ENCODE measurements at places on chromosomes 1 and 21.

DNA sequence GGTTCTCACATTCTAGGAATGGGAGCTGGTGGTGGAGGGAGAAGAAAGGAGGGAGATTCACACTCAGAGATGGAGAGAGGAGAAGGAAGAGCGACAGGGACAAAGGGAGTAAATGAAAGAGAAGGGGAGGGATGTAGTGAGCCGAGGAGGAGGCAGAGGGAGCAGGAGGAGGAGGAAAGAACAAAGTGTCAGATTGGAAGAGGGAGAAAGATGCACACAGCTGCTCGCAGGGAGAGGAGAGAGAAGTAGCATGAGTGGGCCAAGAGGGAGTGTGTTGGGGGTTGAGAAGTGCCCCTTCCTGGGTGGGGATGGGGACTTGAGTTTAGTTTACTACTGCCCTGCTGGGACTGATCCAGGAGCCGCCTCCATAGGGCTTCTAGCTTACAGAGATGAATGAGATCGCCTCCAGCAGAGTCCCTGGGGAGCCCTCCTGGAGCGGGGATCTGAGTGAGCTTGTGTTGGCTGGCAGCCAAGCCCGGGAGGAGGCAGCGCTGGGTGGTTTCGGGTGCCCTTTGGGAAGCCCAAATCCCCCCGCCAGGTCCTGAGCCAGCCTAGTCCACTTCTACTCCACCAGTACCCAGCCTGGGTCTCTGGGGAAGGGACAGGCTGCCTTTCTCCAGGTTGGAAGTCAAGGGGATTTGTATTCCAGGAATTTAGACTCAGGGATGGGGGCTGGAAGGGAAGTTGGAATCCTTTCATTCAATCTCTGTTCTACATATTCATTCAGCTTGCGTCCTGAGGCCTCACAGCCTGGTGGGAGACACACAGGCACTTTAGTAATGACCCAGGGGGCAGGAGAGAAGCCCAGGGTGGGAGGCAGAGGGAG is 20.9 kb downstream of the PTPRU start:
- no peak for DNase-seq

DNA sequence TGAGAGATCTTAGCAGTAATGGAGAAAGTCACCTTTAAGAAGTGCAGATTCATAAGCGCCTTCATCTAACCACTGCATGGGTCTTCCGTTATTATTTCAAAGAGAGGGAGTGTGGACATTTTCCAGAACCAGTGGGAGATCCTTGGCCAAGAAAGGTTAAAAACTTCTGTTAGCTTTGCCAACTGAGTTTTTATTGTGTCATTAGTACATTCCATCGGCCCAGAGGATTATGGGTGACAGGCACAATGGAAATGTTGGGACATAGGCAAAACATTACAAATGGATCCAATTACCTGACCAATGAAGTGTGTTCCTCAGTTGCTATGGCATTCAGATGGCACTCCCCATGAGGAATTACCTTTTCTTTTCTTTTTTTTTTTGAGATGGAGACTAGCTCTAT is 115.5 kb downstream of the PPIAL4G start:
- DNase-seq = no peak

- no peak for DNase-seq
Measured at GRCh38 chr1:43992232-43992995, 1.0 kb downstream of the CCDC24 start.

DNA sequence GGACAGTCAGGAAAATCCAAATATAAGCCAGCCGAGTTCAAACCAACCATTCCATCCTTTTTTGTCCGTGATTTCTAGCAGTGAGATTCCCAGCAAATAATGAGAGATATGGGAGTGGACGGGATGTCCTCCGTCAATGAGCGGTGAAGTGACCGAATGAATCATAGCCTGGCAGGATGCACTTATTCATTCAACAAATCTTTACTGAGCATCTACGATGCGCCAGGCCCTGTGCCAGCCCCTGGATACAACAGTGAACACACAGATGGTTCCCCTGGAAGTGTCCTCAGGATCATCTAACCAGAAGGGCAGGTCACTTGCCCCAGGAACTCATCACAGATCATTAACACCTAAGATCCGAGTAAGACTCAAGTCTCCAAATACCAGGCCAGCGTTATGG is 8.2 kb upstream of the PLEKHA6 start:
- no peak for DNase-seq

DNA sequence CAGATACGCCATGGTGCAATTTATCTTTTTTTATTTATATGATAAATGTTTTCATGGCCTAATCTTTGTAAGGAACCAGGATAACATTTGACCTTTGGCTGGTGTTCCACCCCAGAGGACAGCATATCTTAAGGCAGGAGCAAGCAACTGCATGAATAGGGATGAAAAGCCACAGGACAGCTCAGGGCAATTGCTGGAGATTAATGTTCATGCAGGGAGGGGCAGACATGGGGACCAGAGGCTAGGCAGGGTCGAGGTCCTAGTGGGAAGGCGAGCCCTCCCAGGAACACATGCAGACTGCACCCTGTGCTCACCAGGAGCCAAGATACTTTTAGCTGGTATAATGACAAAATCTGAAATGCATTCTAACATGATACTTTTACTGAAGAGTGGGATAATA is 74.4 kb upstream of the HAO2 start:
- DNase-seq = no peak

DNA sequence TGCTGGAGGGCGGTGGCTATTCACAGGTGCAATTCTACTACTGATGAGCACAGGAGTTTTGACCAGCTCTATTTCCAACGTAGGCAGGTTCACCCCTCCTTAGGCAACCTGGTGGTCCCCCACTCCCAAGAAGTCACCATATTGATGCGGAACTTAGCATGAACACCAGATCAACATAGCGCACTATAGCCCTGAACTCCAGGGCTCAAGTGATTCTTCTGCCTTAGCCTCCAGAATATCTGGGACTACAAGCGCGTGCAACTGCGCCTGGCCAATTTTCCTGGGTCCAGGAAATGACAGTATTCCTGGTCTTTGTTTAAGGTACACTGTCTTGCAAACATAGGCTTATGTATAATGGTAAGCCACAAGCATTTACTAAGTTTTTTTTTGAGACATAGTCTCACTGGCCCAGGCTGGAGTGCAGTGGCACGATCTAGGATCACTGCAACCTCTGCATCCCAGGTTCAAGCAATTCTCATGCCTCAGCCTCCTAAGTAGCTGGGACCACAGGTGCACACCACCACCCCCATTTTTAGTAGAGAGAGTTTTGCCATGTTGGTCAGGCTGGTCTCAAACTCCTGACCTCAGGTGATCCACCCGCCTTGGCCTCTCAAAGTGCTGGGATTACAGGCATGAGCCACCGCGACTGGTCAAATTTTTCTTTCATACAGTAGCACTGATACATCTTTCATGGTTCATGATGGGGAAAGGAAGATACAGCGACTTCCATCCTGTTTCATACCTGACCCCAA is 12.6 kb downstream of the MCL1 start:
- DNase-seq = peak; percentile 12

DNA sequence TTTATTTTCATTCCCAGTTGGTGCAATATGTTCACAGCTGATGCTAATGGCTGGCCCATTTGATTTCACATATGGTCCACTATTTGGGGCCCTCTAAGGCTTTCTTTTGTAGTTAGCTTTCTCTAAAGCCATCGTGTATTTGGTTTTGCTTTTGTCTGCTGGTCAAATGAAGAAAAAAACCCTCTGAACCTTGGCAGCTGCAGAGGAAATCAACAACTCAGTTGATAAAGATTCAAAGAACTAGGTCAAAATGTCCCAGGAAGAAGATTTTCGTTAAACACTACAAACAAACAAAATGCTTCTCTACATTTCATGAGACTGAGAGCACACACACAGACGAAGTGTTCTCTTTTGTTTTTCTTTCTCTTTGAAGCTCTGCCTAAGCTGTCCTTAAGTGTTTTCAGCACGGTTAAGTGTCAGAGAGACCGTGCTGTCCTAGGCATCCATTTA is 655.0 kb downstream of the RWDD3 start:
- no peak for DNase-seq

- DNase-seq = no peak
Measured at GRCh38 chr1:20349561-20349960, 58.9 kb downstream of the VWA5B1 start.

GRCh38 chr1:8674481-8674880 is 143.0 kb downstream of the RERE start:
- DNase-seq = no peak

GRCh38 chr1:4595341-4596225 is 58.8 kb upstream of the AJAP1 start:
- no peak for DNase-seq

DNA sequence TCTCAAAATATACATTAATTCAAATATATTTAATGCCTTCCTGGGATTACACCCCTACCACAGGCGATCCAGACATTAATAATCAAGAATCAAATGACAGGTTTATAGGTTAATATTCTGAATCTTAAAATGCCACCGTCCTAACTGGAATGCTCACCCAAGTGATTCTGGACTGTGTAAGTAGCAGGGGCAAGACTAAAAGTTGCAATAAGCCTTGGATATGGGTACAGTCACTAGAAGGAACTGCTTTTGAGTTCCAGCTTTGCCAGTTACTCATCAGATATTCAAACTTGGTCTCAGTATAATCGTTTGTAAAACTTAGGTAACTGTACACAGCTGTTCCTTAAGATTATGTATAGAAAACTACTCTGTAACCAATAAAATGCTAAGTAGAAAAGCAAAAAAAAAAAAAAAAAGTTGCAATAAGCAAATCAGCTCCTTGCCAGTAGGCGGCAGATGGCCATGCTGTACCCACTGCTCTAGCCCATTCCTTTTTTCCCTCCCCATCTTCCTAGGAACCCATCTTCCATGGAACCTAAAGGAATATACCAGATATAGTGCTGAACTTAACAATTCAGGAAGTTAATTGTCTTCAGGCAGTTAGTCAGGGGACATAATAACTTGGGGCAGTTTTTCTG is 10.5 kb downstream of the RO60 start:
- DNase-seq = no peak

DNA sequence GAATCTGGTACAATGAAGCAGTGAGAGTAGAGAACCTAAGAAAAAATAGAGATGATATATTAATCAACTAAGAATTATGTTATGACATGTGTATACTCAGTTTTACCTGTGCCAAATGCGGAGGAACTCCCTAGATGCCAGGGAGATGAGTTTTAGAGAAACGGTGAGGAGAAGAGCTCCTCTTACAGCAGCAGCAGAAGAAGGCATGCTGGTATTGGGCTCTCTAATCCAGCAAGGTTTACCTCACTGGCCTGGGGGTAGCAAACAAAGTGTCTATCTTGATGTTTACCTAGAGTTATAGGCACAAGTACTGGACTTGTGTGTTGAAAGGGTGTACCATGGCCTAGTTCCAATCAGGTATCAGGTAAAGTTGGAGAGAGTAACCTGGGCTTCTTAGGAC is 28.9 kb upstream of the DEPDC1 start:
- no peak for DNase-seq

GRCh38 chr1:116958977-116959376 is 42.6 kb upstream of the CD101 start:
- no peak for DNase-seq

DNA sequence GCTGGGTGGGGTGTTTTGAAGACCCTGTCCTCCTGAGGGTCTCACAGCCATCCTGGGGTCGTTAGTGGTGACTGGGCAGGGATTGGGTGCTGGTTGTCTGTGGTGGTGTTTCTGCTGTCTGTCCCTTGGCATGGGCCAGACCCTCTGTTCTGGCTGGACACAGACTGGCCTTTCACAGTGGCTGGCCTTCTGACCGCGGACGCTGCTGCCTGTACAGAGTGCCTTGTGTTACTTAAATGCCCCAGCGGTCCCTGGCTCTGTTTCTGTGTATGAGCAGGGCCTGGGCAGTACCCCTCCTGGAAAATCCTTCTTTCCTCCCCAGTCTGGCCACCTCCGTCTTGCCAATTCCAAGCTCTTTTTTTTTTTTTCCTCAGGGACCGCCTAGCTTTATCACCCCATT is 50.9 kb downstream of the SH3BGR start:
- DNase-seq = no peak

DNA sequence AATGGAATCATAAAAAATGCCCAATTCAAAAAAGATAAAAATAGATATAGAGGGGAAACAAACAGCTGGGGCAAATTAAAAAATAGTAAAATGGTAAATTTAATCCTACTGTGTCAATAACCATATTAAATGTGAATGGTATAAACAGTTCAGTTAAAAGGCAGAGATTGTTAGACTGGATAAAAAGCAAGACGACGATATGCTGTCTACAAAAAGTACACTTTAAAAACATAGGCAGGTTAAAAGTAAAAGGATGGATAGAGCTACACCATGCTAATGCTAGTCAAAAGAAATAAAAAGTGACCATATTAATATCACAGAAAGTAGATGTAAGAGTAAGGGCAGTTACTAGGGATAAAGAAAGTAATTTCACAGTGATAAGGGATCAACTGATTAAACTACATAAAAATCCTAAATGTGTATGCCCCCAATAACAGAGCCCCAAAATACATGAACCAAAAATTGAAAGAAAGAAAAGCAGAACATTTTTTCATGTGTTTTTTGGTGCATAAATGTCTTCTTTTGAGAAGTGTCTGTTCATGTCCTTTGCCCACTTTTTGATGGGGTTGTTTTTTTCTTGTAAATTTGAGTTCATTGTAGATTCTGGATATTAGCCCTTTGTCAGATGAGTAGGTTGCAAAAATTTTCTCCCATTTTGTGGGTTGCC is 27.4 kb downstream of the MORN1 start:
- no peak for DNase-seq

- DNase-seq = peak; percentile 23
Measured at GRCh38 chr1:218472885-218473284, 127.7 kb downstream of the TGFB2 start.

DNA sequence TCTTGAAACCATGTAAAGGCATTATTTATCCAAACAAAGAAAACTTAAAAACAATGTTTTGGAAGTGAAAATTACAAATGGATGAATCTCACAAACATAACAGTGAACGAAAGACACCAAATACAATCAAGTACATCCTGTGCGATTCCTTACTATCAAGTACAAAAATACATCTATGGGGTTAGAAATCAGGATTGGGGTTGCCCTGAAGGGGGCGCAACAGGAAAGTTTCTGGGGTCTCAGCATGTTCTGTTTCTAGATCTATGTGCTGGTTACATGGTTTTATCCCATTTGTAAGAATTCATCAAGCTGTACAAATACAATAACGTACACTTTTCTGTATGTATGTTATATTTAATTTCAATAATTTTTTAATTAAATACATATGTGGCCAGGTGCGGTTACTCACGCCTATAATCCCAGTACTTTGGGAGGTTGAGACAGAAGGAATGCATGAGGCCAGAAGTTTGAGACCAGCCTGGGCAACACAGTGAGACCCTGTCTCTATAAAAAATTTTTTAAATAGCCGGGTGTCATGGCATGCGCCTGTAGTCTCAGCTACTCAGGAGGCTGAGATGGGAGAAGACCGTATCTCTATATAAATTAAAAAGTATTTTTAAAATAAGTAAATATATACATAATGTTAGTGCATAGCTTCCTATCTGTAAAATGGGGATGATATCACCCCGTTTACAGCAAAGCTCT is 121.5 kb upstream of the SOD1 start:
- no peak for DNase-seq

DNA sequence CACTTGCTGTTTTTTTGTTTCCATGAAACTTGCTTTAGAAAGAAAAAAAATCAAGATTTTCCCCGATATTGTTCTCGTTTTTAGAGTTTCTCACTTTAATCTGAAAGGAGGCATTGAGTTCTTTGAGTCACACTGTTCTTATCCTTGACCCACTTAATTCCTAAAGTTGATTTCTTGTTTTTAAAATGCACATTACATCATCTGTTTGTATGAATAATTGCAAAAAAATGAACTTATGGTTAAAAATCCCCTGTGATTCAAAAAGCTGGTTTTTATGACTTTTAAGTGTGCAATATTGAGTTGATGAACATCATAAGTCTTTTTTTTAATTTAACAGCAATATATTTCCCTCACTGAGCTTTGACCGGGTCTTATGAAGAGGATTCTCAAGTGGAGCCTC is 131.6 kb downstream of the SNX7 start:
- no peak for DNase-seq

- no peak for DNase-seq
Measured at GRCh38 chr21:32604464-32604863, 7.7 kb downstream of the CFAP298 start.
